Activated CD4-positive, alpha-beta T cell treated with anti-CD3 and anti-CD28 coated beads, Interleukin-10, Interleukin-2, amounts not matched to agents 100 ng/mL and 50 ng/mL, durations not matched to agents 16 hours and 8 hours (primary cell): ENCODE measurements at places on chromosomes 3 and 15.

GRCh38 chr3:196624907-196625306 is 14.6 kb upstream of the NRROS start:
- DNase-seq, result no peak

DNA sequence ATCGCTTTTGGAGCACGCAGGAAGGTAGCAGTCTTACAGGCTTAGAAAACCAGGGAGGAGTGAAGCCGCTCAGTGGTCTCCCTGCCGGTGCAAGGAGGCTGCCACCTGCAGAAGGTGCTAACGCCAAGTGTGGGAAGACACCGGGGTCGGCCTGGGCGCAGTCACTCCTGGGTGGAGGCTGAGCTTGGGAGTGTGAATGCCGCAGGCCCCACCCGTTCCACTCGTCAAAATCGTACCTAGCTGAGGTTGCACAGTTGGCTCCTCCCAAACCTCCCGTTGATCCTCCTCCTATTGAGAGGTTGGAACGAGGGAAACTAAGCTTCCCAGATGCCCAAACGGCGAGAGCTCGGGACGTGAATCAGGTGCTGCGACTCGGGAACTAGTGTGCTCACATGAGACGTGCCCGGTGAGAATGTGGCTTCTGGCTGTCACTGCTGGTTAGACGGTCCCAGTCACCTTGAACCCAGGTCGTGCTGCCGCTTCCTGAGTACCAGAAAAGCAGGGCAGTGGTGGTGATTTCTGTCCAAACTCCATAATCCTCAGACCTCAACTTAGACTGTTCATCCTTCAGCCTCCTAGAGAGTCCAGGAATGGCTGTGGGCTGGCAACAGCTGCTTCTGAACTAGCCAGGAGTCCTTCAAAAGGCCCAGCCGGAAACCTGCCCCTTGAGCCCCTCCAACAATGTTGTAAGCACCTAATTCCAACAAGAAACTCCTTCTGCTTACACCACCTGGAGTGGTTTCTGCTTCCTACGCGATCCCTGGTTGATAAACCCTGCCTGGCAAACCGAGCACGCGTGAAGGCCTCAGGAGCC is 156.0 kb downstream of the XXYLT1 start:
- DNase-seq, result no peak

GRCh38 chr3:69866988-69867720 is 127.9 kb downstream of the MITF start:
- DNase-seq, result no peak

DNA sequence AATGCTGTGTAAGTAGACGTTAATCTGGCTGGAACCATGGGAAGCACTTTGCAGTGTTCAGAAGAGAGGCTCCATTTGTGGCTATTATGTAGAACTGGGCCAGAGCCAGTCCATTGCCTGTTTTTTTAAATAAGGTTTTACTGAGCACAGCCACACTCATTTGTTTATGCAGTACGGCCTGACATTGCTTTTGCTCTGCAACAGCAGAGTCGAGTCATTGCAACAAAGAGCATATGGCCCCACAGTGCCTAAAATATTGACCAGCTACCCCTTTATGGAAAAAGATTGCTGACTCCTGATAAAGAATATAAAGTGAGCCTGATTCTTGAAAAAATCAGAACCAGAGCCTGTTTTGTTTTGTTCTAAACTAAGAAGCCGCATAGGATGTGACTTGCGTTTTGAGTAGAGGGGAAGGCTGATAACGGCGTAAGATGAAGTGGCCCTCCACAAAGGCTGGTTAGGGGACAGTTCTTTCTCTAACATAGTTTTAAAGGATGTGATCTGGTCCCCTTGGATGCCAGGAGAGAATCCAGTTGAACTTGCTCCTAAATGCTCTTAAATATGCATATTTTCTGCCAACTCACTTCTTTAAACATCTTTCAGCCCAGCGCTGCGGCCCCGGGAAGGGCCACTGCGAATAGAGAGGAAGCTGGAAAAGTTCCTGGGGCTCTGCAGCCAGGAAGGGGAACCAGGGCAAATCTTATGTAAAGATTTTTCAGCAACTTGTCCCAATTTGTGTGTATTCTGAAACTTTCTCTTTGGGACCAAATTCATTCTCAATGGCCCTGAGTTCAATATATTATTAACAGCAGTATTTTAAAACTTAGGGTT is 64.5 kb downstream of the GLDN start:
- DNase-seq, result no peak

DNA sequence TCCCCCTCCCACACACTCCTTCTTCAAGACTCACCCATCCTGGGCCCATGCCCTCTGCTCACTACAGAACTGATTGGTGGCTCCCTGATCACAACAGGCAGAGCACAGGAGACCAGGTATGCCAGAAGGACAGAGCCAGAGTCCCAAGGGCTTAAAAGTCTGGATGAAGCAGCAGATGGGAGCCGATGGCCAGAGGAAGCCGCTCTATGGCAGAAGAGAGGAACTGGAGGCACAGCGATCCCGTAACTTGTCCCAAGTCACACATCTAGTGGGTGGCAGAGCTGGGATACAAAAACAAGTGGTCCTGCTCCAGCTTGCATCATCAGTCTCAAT is 20.7 kb downstream of the ITGA11 start:
- no peak for DNase-seq

DNA sequence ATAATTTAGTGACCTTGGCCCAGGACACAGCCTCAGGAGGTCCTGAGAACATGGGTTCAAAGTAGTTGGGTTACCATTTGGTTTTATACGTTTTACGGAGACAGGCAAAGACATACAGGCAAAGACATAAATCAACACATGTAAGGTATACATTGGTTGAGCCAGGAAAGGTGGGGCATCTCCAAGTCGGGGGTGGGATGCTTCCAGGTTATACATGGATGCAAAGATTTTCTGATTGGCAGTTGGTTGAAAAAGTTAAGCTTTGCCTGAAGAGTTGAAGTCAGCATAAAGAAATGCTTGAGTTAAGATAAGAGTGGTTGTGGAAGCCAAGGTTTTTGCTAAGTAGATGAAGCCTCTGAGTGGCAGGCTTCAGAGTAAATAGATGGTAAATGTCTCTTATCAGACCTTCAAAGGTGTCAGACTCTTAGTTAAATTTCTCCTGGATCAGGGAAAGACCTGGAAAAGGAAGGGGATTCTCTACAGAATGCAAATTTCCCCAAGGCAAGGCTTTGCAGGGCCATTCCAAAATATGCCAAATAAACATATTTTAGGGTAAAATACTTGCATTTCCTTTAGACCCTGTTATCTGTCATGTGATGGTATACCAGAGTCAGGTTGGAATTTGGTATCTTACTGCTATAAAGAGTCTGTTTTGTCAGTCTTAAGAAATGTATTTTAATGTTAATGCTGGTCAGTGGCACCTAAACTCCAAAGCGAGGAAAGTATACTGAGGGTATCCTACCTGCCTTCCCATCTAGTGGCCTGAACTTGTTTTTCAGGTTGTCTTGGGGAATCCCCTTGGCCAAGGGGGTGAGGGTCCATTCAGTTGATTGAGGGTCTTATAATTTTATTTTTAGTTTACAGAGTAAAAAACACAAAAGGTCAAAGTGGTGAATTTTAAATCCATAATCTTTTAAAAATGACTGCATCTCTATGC is 8.2 kb upstream of the PDHB start:
- no peak for DNase-seq

DNA sequence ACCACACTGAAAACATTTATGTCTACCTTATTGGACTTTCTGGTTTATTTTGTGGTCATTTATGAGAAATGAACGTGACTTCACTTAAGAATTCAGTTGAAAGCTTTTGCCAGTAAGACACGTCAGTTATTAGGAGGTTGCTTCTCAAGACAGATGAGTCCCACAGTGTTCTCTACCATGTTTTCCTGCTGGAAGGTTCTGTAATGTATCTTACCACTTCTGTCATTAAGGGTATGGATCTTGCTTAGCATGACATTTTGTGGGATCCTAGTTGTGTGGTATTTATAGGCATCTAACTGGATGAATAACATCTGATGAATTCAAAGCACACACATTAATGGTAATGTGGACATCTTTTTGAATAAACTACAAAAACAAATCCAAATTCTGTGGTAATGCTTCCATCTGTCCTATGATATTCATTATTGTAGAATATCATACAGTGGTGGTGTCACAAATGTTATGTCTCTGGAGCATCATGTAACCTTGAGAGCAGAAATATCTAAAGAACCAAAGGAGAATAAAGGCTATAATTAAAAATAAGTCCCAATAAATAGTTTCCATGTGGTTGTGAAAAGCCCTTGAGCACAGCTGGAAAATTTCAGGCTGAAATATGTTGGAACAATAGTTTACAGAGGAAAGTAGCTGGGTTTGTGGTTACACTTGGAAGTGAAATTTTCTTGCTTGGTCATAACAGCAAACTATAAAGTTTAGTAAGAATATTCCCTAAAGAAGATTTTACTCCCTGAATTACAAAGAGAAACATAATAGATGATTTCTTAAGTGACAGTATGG is 61.5 kb downstream of the C3orf38 start:
- no peak for DNase-seq

- no peak for DNase-seq
Observed at GRCh38 chr15:81050805-81051204, 50.1 kb downstream of the TLNRD1 start.

GRCh38 chr3:114402838-114403237 is 109.0 kb downstream of the TIGIT start:
- DNase-seq, result no peak

- DNase-seq, result peak; percentile 66
Observed at GRCh38 chr3:45688194-45688881, 858 bp upstream of the SACM1L start.
